ENCODE measurements at places on chromosomes 5 and 9. TPM values are rescaled to one million over a fixed set of nuclear protein-coding genes. Genes with fewer than 3 reads are reported as not detected.

DNA sequence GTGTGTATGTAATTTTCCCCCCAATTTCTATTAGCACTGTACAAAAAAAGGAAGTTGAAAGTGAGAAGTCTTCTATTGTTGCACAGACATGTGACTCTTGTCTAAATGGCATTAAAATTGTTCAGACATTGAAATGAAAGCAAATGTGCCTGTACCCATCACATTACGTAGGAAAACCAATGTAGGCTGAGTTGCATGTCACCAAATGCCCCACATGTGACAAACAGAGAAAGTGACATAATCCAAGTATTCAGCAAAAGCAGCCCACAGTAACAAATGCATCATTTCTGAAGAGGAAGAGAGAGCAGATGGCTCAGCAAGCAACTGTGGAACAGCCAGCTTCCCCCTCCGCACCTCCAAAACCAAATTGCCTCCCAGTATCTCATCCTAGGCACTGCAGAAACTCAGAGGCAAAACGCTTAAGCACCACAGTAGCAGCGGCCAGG lies 161.5 kb upstream of the NR4A3 start:
- no peak overlapping the region for H3K4me3 ChIP-seq
- peaks cover 1% of the 10 kb centered on the region for H3K27me3 ChIP-seq
- DNase-seq: no peak
- H3K36me3 ChIP-seq: no peaks in the 10 kb centered on the region
- H3K4me1 ChIP-seq: no peaks in the 10 kb centered on the region

Gene SLIT3
- total RNA-seq: 119 TPM

Gene C9orf50
- 0.39 TPM for total RNA-seq

Gene SLC1A1
- 7.1 TPM for total RNA-seq

DNA sequence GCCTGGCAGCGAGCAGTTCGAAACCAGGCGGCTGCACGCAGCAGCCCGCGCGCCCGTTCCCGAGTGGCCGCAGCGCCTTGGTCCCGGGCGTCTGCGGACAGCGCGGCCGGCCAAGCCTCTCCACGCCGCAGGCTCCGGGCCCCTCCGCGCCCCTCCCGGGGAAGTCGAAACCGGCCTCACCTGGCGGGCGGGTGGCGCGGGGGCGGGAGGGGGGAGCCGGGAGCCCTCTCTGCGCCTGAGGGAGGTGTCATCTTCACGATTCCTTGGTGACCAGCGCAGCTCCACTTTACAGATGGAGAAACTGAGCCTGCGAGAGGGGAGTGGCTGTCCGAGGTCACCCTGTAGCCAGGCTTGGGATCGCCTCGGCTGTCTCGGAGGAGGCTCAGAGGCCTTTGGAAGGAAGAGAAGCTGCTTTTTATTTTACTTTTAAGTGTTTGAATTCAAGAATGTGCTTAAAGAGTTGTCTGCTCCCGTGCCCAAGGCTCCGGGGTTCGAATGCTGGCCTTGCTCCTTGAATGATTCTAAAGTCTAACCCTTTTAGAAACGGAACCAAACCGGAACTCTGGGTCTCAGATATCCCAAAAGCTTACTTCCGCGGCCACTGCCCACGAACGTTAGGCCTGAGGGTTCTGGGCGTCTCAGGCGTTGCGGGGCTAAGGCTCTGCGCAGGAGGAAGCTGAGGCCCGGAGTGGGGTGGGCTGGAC lies 662 bp downstream of the SUSD3 start:
- no peaks in the 10 kb centered on the region for H3K36me3 ChIP-seq
- peaks cover 12% of the 10 kb centered on the region for H3K27me3 ChIP-seq
- no peak for DNase-seq
- no peak overlapping the region for H3K27ac ChIP-seq
- peaks cover 6% of the 10 kb centered on the region for H3K4me1 ChIP-seq

- no peaks in the 10 kb centered on the region for H3K36me3 ChIP-seq
- H3K4me1 ChIP-seq: peaks cover 19% of the 10 kb centered on the region
- H3K27me3 ChIP-seq: no peaks in the 10 kb centered on the region
These were observed 7.4 kb upstream of the ENTPD8 start for GRCh38 chr9:137448602-137448962.

Gene EPB41L4A
- total RNA-seq: 3.9 TPM

DNA sequence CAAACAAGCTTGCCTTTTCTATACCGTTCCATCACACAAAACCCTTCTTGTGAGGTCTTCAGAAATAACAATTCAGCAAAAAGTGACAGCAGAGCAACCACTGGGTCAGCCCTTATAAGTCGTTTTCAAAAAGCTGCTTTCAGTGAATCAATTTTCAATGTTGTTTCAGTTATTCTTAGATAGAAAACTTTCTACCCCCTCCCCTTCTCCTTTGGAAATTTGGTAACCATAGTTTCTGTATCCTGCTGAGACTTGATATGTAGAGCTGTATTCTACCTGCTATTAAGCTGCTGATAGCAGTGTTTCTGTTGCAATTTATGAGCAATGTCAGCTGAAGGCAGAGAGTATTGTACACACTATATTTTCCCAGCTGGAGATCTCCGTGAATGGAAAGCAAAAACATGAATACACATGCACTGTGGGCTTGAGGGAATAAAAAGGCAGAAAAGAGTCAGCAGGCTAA lies 75.7 kb downstream of the ZNF608 start:
- peak overlapping the region; percentile 81 for H3K27ac ChIP-seq
- no peak for DNase-seq
- H3K4me1 ChIP-seq: peaks cover 58% of the 10 kb centered on the region
- no peaks in the 10 kb centered on the region for H3K36me3 ChIP-seq

Gene PCA3
- total RNA-seq: not detected

DNA sequence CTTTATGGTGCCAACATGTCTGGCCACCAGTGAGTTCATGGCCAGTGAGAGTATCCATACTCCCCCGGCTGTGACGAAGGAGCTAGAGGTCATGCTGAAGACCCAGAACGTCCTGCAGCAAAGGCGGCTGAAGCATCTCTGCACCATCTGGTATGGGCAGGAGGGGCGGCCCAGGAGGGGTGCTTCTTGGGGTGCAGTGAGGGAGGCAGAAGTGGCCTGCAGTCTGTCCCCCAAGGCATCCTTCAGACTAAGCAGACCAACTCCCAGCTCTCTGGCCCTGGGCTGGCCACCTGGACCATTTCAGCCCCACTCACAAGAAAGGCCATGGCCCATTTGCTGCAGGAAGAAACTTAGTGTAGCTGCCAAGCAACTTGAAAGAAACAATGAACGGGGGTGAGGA lies 11.0 kb downstream of the CCDC180 start:
- no peak overlapping the region for H3K27ac ChIP-seq
- H3K4me1 ChIP-seq: peaks cover 5% of the 10 kb centered on the region
- peaks cover 25% of the 10 kb centered on the region for H3K36me3 ChIP-seq
- no peak for DNase-seq
- no peaks in the 10 kb centered on the region for H3K27me3 ChIP-seq

- no peaks in the 10 kb centered on the region for H3K36me3 ChIP-seq
- peaks cover 94% of the 10 kb centered on the region for H3K4me1 ChIP-seq
- H3K4me3 ChIP-seq: peak overlapping the region; percentile 16
- H3K27me3 ChIP-seq: no peaks in the 10 kb centered on the region
- H3K27ac ChIP-seq: peak overlapping the region; percentile 93
These were observed 56.4 kb upstream of the RPL26L1 start for GRCh38 chr5:172902497-172903472.

- peaks cover 3% of the 10 kb centered on the region for H3K4me1 ChIP-seq
- no peak for DNase-seq
- H3K4me3 ChIP-seq: no peak overlapping the region
- no peak overlapping the region for H3K27ac ChIP-seq
- no peaks in the 10 kb centered on the region for H3K36me3 ChIP-seq
- H3K27me3 ChIP-seq: peaks cover 6% of the 10 kb centered on the region
These were observed 655.3 kb downstream of the HTR1A start for GRCh38 chr5:63306909-63307308.

DNA sequence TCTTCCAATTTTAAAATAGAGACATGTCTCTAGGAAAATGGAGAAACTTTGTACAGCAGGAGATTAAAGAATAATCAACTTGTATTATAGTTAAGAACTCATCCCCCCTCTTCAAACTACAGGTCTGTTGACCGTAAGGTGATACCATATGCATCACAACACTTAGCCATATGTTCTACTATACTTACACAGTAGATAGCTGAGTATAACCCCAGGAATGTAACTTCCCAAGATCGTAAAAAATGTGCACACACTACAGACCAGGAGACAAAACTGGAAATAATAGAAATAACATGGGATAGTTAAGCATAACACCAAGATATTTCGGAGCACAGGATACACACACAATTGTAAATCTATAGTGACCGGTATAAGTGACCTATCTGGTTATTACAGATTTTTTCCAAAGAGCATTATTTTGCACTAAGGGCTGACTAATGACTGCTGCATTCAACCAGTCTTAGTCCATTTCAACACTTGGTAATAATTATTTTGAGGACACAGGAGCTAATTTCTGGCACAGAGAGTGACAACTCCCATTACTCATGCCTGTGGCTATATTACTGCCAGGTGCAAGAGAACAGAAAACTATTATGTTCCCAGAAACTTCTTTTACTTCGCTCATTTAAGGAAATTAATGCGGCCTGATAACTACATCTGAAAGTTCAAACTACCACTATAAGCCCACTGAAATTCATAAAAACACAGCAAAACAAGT lies 15.4 kb upstream of the ZNF622 start:
- no peak overlapping the region for H3K27ac ChIP-seq
- H3K4me1 ChIP-seq: peaks cover 7% of the 10 kb centered on the region
- no peaks in the 10 kb centered on the region for H3K27me3 ChIP-seq
- peaks cover 2% of the 10 kb centered on the region for H3K36me3 ChIP-seq
- H3K4me3 ChIP-seq: no peak overlapping the region
- DNase-seq: no peak

- H3K36me3 ChIP-seq: peaks cover 6% of the 10 kb centered on the region
- no peak overlapping the region for H3K27ac ChIP-seq
- no peak overlapping the region for H3K4me3 ChIP-seq
- no peak for DNase-seq
- H3K4me1 ChIP-seq: no peaks in the 10 kb centered on the region
These were observed 36.4 kb upstream of the IPPK start for GRCh38 chr9:92706218-92706940.

DNA sequence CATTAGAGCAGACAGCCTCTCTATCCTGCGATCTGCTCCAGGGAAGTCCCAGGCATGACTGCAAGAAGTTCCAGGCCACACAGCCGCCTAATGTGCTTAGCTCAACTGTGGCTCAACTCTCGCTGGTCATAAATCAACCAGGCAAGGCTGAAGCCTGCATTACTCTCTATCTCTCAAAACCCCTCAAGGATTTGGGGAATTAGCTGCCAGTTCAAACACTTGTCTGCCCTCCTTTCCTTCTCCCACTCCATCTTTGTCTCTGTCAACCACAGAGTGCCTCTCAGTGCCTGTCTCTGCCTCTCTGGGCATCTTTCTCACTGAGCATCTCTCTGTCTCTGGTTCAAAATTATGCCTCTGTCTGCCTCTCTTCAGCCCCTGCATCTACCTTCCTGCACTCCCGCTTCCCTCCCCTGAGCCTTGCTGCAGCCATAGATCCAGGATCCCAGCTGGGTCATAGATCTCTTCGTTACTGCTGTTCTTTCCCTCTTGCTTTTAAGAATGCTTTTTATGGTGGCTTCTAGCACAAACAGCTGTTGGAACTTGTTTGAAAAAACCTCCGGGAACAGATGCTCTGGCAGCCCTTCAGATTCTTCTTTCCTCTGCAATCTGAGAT lies 27.9 kb upstream of the GALNT10 start:
- H3K27ac ChIP-seq: no peak overlapping the region
- DNase-seq: no peak

DNA sequence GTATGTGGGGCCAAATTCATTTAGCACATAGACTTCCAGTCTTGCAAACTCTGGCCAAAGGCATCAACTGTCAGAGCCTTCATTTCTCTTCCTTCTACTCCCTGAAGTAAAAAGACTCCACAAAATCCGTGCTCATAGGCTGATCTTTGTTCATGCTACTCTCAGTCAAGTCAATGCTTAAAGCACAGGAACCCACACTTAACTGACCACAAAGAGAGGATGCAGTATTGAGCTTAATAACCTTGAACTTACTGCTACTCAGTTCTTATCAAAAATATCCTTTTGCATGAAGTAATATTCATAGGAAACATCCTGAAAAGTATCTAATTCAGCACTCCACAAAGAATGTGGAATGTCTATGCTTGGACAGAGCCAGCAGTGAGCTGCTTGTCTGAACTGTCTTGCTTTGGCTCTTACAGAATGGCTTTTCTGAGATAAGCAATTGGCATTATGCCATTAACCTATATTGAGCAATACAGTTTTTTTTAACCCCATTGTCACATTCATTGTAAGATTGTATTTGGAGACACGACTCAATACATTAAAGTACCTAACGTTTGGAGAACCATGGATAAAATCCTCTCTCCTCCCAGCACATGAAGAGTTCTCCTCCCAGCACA lies 21.7 kb downstream of the LPAR1 start:
- DNase-seq: no peak
- H3K27ac ChIP-seq: peak overlapping the region; percentile 10
- H3K27me3 ChIP-seq: no peaks in the 10 kb centered on the region
- H3K4me3 ChIP-seq: no peak overlapping the region
- H3K36me3 ChIP-seq: no peaks in the 10 kb centered on the region
- H3K4me1 ChIP-seq: peaks cover 28% of the 10 kb centered on the region

Gene EPB41L4B
- 4.1 TPM for total RNA-seq

DNA sequence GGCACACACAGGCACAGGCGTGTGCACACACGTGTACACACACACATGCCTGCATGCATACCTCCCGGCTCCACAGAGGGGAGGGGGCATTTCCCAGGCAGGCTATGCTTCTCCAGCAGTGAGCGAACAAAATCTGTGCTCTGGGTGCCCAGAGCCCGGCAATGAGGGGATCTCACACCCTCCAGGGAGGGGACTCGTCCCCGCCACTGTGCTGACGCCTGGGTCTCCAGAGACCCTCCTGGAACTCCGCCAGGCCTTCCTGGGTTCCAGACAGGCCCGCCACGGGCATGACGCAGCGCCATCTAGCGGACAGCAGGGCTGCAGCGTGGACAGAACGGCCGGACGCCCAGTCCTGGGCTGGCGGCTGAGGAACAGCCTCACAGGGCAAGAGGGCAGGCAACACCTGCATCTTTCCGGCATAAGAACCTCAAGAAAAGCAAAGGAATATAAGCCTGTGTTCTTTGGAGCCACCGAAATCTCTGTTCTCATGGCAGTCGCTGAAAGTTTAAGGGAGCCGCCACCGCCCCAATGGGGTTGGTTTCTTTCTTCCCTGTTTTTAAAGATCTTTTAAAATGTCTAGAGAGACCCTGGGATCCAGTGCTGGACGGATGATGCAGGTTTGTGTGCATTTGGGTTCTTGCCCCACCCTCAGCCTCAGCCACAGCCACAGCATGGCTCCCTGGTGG lies 135.6 kb upstream of the PPP1R26 start:
- peaks cover 46% of the 10 kb centered on the region for H3K27me3 ChIP-seq
- no peaks in the 10 kb centered on the region for H3K36me3 ChIP-seq
- no peak overlapping the region for H3K4me3 ChIP-seq
- H3K4me1 ChIP-seq: no peaks in the 10 kb centered on the region
- no peak overlapping the region for H3K27ac ChIP-seq

Gene NME5
- total RNA-seq: 2.0 TPM

Gene PCDHGB5
- 1.6 TPM for total RNA-seq

Gene RAB3C
- not detected for total RNA-seq

Data from chondrocyte (in vitro differentiated cells).